ENCODE measurements at places on chromosomes 2 and 18.

- no peak for DNase-seq
Measured at GRCh38 chr2:33644215-33644614, 45.1 kb upstream of the FAM98A start.

DNA sequence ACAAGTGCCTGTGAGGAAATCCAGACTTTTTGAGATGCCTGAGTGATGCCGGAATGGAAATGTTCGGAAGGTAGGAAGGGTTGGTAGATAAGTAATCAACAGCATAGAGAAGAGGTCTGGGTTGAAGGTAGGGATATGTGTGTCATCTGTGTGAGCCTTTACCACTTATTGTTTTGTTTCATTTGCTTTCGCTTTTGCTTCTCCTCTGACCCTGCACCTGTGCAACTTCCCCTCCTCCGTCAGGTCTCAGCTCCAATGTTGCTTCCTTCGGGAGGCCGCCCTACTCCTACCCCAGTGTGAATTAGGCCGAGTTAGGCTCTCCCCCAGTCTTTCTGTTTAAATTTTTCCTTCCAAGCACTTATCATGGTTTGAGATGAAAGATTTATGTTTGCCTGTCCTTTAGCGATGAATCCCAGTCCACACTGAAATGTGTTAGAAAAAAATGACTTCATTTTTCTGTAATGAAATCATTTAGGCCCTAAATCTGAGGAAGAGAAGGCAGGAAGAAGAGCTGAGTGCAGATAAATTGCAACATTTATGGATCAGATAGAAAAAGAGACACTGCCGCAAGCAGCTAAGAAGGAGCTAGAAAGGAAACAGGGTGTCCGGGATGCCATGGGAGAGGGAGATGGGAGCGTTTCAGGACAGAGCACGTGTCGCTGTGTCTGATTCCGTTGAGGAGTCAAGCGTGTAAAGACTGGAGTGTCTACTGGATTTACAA lies 139.6 kb upstream of the PELI1 start:
- peak; percentile 59 for DNase-seq

GRCh38 chr18:42305869-42306593 lies 351.0 kb downstream of the PIK3C3 start:
- peak; percentile 16 for DNase-seq

- peak; percentile 58 for DNase-seq
Measured at GRCh38 chr2:55482186-55482884, 37.2 kb upstream of the CFAP36 start.

GRCh38 chr2:102029952-102030351 lies 38.2 kb downstream of the IL1R2 start:
- DNase-seq, result no peak

DNA sequence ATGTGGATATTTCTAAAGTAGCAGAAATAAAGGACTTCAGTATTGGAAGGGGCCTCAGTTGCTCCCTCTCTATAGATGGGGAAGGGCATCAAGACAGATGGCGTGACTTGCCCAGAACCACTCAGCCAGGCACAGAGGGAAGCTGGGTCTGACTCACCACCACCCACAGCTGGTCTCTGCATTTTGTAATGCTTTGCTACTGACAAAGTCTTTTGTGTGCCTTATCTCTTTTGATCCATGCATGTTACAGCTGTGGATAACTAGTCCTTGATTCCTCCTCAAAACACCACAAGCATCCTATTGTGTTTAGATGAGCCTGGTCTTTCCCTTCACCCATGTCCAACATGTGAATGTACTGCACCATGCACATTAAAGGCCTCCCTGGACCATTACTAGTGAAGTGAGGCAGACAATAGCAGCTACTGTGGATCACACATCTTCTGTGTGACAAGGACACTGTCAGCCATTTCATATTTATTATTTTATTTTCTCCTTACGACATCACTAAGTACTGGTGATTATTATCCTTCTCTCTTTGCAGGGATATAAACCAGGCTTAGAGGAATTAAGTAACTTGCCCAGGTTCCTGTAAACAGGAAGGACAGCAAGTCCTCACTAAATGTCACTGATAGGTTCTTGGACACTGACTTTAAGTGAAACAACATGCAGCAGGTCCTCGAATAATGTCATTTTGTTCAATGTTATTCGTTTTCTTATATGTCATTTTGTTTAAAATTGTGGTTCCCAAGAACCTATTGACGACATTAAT lies 29.6 kb upstream of the IL37 start:
- peak; percentile 83 for DNase-seq

GRCh38 chr18:13910501-13910900 lies 4.8 kb downstream of the MC2R start:
- DNase-seq, result no peak

DNA sequence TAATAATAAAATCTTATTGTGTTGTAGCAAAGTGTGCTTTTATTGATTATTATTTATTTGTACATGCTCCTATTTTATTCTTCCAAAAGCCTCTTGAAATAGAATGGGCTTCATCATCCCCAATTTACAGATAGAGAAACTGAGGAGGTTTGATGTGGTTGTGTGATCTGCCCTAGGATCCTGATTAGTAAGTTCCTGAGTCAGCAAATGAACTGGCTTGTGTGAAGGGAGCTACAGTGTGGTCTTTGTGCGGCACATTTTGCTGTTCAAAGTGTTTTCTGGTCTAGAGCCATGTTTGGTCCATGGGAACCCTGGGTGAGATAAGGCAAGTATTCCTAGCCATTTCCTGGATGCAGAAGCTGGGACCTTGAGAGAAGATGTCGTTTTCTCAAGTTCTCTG lies 326.9 kb downstream of the MEIS1 start:
- DNase-seq, result no peak

Data from GM23248 (cell line).